ENCODE measurements at places on chromosomes 5 and 9.

- no peak for DNase-seq
Observed at GRCh38 chr5:140251527-140251973, 51.4 kb downstream of the PFDN1 start.

DNA sequence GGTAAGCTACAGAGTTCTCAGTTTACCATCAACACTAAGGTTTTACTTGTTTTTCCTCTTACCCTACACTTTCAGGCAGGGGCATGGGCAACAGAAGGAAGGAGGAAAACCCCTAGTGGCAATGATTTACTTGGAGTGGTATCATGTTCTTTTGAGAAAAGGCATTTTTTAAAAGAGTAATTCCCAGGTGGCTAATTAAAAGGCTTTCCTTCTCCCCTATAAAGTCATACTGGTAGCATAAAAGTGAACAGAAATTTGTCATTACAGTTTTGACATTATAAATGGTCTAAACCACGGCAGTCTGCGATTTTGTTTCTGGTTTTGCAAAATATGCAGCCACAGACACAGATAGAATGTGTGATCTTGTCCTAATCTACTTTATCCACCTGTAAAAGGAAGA lies 30.9 kb upstream of the OR2K2 start:
- no peak for DNase-seq

DNA sequence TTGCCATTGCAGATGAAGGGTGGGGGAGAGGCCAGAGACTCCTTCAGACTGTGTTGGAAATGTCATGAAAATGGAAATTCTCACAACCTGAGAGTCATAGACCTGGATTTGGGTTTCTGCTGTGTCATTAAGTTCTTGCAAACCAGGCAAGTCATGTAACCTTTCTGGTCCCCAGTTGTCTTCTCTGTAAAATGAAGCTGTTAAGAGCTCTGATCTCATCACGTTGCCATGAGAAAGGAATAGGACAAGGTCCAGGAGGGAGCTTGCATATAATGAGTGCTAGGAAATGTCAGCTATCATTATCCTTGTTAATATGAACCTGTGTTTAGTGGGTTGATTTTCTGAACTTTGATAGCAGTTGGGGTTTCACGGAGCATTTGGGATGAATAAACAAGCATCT lies 59.1 kb downstream of the FGF1 start:
- no peak for DNase-seq

GRCh38 chr5:760363-761058 lies 24.0 kb downstream of the ZDHHC11B start:
- DNase-seq = no peak

DNA sequence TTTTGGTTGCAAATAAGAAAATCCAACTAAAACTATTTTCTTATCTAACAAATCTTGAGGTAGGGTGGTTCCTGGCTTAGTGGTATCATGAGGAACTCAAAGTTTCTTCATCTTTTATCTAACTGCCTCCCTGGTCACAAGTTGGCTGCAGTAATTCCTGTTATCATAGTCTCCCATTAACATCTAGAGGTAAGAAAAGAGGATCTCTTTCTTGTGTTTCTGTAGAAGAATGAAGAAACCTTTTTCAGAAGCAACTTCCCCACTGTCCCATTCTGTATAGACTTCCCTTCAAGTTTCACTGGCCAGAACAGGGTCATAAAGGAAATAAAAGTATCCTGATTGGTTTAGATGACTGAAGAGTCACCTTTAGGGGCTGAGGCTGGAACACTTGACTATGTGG lies 81.8 kb upstream of the ELL2 start:
- DNase-seq = no peak

All from NCI-H2081 (cell line).